NCI-H1417 (cell line): ENCODE measurements at places on chromosomes 11 and 22.

- DNase-seq: no peak
These were observed 64.7 kb downstream of the TSPAN18 start for GRCh38 chr11:44791316-44791925.

- DNase-seq: no peak
These were observed 7.6 kb downstream of the KCNJ5 start for GRCh38 chr11:128898580-128899344.

GRCh38 chr22:44179989-44180705, 578 bp upstream of the PARVG start:
- no peak for DNase-seq

GRCh38 chr11:99682171-99682570, 661.4 kb downstream of the CNTN5 start:
- DNase-seq: no peak

DNA sequence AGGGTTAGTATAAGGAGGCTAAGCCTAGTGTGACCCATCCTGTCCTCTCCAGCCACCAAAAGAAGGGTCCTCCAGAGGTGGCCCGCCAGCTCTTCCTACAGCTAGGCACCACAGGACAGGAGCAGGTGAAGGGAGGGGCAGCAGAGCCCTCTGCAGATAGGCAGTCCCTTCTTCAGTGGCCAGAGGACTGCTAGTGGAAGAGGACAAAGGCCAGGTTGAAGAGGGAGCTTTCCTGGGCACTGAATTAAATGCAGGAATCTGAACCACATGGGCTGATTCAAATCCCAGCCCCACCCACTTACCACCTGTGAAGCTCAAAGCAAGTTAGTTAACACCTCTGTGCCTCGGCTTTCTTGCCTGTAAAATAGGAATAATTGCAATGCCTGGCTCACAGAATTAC, 409.5 kb downstream of the NXPE2 start:
- no peak for DNase-seq

DNA sequence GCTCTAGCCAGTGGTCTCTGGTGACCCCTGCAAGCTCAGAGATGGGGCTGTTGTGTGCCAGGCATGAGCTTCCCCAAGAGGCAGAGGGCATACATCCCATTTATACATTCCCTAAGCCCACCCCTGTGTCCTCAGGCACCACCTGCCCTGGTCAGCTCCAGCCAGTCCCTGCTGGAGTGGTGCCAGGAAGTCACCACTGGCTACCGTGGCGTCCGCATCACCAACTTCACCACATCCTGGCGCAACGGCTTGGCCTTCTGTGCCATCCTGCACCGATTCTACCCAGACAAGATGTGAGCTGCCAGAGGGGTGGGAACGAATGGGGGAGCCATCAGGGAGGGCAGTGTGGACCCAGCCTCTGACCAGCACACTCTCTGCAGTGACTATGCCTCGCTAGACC, 8.3 kb downstream of the EHBP1L1 start:
- no peak for DNase-seq
